ENCODE measurements at places on chromosomes 1 and 21.
A peak's percentile ranks its signal among the peaks of the same experiment; 100 is the strongest.

GRCh38 chr1:23166854-23167253 lies 1.8 kb downstream of the LUZP1 start:
- DNase-seq = no peak

- peak; percentile 41 for DNase-seq
These were observed 53.1 kb downstream of the DOP1B start for GRCh38 chr21:36209626-36210171.

GRCh38 chr21:33244779-33245105 lies 15.0 kb downstream of the IFNAR2 start:
- no peak for DNase-seq

DNA sequence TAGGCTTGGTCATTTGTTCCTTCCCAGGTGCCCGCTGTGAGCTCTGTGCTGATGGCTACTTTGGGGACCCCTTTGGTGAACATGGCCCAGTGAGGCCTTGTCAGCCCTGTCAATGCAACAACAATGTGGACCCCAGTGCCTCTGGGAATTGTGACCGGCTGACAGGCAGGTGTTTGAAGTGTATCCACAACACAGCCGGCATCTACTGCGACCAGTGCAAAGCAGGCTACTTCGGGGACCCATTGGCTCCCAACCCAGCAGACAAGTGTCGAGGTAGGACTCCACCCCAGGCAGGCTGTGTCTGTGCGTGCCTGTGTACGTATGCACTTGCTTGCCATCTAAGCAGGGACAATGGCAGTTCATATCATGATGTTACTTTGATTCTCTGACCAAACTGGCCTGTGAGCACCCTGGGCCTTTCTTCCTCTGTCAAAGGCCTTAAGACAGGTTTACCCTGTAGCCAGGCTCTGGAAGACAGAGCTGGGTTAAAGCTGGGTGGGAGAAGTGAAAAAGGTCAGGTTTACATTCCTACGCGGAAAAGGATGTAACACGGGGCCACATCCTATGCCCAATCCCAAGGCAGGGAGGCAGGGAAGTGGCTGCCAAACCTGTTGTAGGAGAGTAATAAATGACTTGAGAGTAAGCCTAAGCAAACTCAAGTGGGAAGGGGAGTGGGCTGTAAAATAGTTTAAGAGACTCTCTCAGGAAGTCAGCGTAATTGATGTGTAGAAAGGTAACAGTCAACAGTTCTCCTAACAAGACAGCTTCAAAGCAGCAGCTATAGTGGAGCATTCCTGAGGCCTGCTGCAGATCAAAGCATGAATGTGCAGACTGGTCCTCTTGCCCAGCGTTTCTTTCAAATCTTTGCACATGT lies 42.5 kb downstream of the LAMC2 start:
- DNase-seq = no peak

- DNase-seq = no peak
These were observed 365.6 kb downstream of the ZP4 start for GRCh38 chr1:237525102-237525501.

DNA sequence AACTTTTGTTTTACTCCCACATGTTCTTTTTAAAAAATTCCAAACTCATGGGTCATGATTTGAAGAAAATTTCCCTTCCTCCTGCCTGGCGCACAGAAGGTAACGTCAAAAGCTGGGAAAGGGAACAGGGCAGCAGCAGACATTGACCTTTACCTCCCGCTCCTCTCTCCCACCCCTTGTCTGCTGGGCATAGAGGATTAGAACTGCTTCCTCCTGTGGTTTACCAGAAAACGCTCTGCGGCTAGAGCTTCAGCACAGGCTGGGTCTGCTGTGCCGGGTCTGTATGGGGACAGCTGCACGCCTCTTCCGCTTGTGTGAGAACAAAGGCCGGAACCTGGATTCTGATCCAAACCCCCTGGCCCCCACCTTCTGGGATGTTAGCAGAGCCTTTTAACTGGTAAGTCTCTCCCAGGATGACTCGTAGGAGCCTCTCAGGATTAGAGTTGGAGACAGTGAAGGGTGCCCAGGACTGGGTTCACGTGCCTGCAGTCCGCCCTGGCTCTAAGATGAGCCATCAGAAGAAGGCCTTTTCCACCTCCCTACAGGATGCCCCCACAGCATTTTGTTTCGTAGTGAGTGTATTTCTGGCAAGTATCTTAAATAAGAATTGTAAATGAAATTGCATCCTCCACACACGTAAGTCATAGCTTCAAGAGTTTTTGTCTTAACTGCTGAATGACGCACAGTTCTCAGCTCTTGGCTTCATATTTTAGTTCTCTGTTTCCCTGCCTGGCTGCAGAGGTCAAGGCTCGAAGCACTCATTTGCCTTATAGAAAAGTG lies 5.2 kb downstream of the H6PD start:
- no peak for DNase-seq

GRCh38 chr1:52725903-52726264 lies 369 bp upstream of the ZYG11B start:
- DNase-seq = no peak

Measured in renal cortex interstitium (tissue), 15 donors.